ENCODE measurements at places on chromosomes 6 and 20.

DNA sequence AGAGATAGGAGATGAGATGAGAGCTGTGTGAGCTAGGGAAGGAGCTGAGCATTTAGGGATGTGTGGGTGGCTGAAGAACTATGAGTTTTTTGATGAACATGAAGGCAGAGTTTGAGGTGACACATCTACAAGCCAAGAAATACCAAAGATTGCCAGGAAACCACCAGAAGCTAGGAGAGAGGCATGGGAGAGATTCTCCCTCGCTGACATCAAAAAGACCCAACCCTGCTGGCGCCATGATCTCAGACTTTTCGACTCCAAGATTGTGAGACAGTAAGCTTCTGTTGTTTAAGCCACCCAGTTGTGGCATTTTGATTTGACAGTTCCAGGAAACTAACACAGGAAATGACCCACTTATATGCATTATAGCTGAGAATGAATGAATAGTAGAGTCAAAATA, 790.9 kb downstream of the TFAP2A start:
- DNase-seq: peak; percentile 47

- no peak for DNase-seq
These were observed 174.9 kb upstream of the THBS2 start for GRCh38 chr6:169428532-169428931.

GRCh38 chr6:161341638-161342037, 67.8 kb upstream of the AGPAT4 start:
- no peak for DNase-seq

GRCh38 chr6:101477436-101477835, 83.9 kb downstream of the GRIK2 start:
- DNase-seq: no peak

- no peak for DNase-seq
These were observed 287.0 kb upstream of the CHD6 start for GRCh38 chr20:41905199-41905598.

GRCh38 chr6:105077596-105078385, 102.0 kb downstream of the POPDC3 start:
- DNase-seq: peak; percentile 34

DNA sequence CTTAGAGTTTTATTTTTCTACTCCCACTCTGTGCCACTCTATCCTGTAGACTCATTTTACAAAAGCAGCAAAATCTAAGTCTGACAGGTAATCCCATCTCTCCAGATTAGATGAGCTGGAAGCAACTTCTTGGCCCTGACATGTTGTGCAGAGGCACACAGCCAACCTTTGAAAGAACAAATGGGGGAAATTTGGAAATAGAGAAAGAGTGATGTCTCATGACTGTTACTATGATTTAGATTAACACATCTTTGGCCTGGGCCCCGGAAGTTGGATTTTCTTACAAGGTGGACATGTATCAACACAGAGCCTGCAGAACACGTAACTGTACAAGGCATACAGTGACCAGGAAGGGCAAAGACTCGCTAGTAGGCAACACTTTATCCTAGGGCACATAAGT, 227.7 kb downstream of the MYLK4 start:
- DNase-seq: no peak

- no peak for DNase-seq
These were observed 26.3 kb downstream of the PRDM1 start for GRCh38 chr6:106112433-106112832.

GRCh38 chr6:46549155-46549554, 57.9 kb upstream of the RCAN2 start:
- DNase-seq: no peak

DNA sequence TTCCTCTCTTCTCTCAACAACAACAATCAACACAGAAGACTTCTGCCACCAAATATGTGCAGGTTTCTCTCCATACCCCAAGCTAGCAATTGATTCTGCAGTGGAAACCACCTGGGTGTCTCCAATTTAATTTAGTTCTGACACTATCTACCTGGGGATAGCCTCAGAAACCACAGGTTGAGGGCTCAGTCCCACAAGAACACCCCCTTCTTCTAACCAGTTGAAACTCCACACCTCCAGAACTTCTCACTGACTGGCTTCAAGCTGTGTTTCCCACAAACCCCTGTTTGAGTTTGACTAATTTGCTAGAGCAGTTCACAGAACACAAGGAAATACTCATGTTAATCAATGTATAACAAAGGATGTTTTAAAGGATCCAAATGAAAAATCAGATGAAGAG, 52.5 kb upstream of the SPTLC3 start:
- DNase-seq: no peak

DNA sequence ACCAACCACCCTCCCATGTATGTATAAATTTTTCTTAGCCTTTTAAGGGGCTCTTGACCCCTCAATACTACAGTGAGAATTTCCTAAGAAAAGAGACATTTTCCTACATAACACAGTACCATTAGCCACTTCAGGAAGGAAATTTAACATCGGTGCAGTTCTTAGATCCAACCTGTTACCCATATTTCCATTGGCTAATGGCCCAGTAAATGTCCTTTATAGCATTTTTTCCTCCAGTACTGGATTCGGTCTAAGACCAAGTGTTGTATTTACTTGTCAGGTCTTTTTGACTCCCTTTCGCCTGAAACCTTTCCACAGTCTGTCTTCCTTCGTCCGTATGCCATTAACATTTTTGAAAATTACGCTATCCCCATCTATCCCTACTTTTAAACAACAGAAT, 173.4 kb upstream of the PMEPA1 start:
- DNase-seq: no peak

GRCh38 chr6:39930540-39930939, 3.7 kb downstream of the MOCS1 start:
- DNase-seq: no peak

DNA sequence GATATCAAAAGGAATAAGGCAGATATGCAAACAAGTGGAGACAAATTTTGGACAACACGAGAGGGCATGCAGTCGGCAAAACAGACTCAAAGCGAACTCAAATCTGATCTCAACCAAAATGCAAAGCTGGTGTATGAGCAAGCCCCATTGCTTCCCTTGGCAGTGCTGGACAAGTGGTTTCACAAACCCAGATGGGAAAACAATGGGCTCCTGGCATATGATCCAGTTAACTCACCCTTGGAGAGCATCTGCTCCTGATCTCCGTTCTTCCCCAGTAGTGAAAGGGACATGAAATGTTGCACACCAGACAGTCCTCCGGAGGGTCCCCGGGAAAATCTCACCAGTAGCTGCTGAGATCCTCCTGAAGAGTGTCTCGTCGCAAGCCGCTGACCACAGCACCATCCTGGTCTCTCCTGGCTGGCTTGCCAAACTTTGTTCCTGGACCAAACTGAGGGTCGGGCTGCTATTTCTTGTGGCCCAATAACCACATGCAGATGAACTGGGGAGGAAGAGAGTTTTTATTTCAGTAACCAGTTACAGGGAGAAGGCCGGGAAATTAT, 84.3 kb upstream of the THBS2 start:
- DNase-seq: peak; percentile 16

DNA sequence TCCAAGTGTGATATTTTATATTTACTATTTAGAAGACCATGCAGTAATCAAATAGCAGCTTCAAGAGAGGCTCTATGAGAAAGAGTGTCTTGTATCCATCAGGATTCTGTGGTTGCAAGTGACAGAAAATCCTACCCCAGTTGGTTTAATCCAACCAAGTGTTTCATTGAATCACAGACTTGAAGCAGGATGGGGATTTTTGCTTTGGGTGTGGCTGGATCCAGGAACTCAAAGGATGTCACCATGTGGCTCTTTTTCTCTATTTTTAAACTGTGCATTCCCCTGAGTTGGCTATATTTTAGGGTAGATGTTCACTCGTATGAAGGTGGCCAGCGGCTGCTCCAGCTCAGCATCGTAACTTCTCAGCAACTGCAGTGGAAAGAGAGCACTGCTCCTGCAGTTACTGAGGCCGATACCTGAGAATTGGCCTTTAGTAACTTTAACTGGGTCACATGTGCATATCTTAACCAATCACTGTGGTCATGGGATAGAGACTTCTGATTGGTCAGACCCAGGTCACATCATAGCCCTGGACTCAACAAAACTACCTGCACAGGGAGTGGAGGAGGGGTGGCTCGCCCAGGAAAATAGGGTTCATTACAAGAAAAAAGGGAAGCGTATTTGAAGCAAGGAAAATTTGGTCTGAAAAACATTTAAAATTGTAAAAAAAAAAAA, 396.1 kb upstream of the SULF2 start:
- DNase-seq: no peak

DNA sequence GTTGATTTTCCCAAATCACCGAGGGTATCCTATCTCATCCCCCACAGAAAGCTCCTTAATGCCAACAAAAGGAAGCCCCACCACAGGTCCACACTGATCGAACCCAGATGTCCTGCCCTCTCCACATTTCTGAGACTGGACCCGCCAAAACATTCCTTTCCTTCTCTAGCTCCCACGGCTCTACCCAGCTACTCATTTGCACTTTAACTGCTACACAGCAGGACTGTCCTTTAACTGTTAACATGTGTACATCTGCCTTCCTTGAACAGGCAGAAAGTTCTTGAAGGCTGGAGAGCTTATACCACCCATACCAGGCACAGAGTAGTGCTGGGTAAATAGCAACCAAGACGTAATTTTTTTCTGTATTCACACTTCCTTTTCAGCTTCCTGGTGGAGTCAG, 68.6 kb downstream of the TRMT6 start:
- no peak for DNase-seq

- DNase-seq: no peak
These were observed 81.2 kb downstream of the PREP start for GRCh38 chr6:105321728-105322127.

GRCh38 chr20:12531626-12532025, 477.1 kb upstream of the SPTLC3 start:
- no peak for DNase-seq

DNA sequence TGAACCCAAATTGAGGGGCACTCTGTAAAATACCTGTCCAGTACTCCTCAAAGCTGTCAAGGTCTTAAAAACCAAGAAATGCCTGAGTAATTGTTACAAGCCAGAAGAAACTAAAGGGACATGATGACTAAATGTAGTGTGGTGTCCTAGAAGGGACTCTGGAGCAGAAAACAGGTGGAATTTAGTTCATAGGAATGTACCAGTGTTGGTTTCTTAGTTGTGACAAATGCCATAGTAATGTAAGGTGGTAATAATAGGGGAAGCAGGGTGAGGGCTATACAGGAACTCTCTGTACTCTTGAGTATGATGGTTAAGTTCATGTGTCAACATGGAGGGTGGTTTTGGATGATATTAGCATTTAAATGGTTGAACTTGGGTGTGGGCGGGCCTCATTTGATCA, 92.3 kb downstream of the CNBD2 start:
- DNase-seq: no peak
